ENCODE measurements at places on chromosomes 3 and 15. TPM values are rescaled to one million over a fixed set of nuclear protein-coding genes. Genes with fewer than 3 reads are reported as not detected.

Gene CLCN2
- total RNA-seq: 4.1 TPM

Gene REC114
- not detected for total RNA-seq

Gene ECE2
- total RNA-seq: not detected

Gene HDAC11
- total RNA-seq: 19.9 TPM

Gene CP
- 36.2 TPM for total RNA-seq

Gene ZNF770
- 25.5 TPM for total RNA-seq

Gene PAQR9
- not detected for total RNA-seq

Gene THBS1
- 270 TPM for total RNA-seq

Gene ZNF662
- total RNA-seq: 13.0 TPM

Gene COLQ
- total RNA-seq: 18.7 TPM

Gene AP3B2
- total RNA-seq: 0.42 TPM

Gene ACAD9
- 30.7 TPM for total RNA-seq

Gene CIDEC
- 0.87 TPM for total RNA-seq

Gene GOLGA6A
- total RNA-seq: not detected

Gene MUC20
- 17.8 TPM for total RNA-seq

Gene RAB5A
- 80.3 TPM for total RNA-seq

Gene SLC22A14
- total RNA-seq: 0.42 TPM

Gene RTP1
- total RNA-seq: 0.48 TPM

Gene MED12L
- total RNA-seq: 2.3 TPM

Gene CRYGS
- total RNA-seq: 7.5 TPM
